Foreskin fibroblast (primary cell): ENCODE measurements at places on chromosomes 16 and 17.

DNA sequence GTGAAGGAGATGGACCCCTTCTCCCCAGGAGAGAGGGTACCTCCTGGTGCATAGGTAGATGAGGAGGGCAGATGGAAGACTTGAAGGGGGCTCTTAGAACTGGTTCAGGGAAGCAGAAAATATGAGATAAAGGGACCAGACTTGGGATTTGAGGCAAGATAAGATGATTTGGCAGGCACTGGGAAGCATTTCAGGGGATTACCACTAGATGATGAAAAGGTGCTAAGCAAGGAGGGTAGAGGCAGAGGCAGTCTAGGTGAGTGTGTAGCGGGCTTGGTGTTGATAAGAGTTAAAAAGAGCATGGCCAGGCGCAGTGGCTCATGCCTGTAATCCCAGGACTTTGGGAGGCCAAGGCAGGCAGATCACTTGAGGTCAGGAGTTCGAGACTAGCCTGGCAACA lies 14.4 kb downstream of the SLC9A5 start:
- no peak for DNase-seq

DNA sequence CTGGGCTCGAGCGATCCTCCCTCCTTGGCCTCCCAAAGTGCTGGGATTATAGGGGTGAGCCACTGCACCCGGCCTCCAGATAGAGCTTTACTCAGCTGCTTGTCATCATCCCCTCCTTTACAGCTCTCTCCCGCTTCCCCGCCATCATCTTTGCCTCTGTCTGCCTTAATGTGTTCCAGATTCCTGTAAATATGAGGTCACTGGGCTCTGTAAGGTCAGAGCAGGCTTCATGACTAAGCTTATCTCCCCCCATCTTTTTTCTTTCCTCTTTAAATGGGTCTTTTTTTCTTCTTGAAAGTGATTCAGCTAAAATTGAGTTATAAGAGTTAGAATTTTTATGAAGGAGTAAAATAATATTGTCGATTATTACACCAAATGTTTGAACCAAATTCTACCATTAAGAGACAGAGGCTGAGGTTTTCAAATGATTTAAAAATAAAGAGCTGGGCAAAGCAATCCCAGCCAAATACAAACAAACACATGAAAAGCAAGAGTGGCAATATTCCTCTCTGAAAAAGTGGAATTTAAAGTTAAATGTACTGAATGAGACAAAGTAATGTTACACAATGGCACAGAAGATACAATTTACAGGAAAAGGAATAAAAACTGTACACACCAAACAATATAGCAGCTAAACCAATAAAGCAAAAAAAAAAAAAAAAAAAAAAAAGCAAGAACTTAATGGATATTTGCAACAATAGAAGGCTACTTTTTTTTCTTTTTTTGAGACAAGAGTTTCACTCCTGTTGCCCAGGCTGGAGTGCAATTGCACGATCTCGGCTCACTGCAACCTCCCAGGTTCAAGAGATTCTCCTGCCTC lies 62.1 kb downstream of the CRISPLD2 start:
- peak; percentile 98 for DNase-seq

- peak; percentile 64 for DNase-seq
These were observed 904 bp downstream of the MAP2K3 start for GRCh38 chr17:21285164-21286065.

- no peak for DNase-seq
These were observed 546 bp upstream of the PSMD7 start for GRCh38 chr16:74296104-74296431.

DNA sequence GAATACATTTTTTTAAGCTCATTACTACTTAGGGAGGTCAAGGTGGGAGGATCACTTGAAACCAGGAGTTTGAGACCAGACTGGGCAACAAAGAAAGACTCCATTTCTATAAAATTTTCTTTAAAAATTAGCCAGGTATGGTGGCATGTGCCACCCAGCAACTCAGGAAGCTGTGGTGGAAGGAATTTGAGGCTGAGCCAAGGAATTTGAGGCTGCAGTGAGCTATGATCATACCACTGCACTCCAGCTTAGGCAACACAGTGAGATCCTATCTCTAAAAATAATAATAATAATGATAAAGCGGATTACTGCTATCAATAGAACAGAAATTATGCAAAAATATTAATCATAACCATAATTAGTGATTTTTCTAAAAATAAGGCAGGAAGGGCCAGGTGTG lies 170.3 kb downstream of the COPRS start:
- DNase-seq, result peak; percentile 47

- no peak for DNase-seq
These were observed 12.5 kb downstream of the NPTX1 start for GRCh38 chr17:80463784-80464400.

DNA sequence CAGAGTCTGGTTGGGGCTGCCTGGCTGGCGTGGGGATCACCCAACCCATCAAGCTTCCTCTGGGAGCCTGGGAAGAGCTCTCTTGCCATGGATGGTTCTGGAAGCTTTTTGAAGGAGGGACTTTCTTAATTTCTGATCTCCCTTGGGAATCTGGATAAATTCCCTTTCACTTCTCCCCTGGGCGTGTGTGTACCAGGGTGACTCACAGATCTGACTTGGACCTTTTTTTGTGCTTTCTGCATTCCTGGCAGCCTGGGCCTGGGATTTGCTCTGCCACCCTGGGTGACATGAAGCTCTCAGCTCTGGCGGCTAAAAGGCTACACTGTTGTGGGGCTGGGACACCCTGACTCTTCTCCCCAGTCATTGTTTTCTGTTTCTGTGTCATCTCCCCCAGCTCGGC lies 70.1 kb downstream of the ABCC1 start:
- DNase-seq, result peak; percentile 72

- DNase-seq, result no peak
These were observed 18.1 kb downstream of the TMC6 start for GRCh38 chr17:78110363-78111015.

GRCh38 chr17:49922095-49922494 lies 46.9 kb upstream of the DLX4 start:
- no peak for DNase-seq

GRCh38 chr17:48228720-48229119 lies 121.2 kb downstream of the SNX11 start:
- no peak for DNase-seq

- no peak for DNase-seq
These were observed 396.7 kb upstream of the MAF start for GRCh38 chr16:79997257-79997656.

DNA sequence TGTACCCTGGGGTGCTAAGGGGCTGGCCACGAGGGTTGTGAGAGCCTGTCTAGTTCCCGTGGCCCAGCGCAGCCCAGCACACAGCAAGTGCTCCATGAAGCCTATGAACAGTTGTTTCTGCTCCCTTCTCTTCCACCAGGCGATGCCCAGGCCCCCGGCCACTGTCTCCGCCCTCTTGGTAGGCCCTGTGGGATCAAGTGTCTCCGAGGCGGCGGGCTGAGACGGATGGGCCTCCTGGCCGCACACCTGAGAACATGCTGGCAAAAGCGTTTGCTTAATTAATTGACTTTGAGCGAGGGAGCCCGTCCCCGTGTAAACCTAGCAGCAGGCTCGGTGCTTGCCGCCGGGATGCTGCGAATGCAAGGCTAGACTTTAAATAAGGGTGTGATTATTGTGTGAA lies 129.7 kb upstream of the GSE1 start:
- no peak for DNase-seq
